Pancreas (tissue), 10 donors: ENCODE measurements at places on chromosomes 5 and 9. TPM values are rescaled to one million over a fixed set of nuclear protein-coding genes. Genes with fewer than 3 reads are reported as not detected.

ADRB2 gene
- 0.64 TPM for total RNA-seq

PRLR gene
- 16.6 TPM for total RNA-seq

ORM2 gene
- not detected for total RNA-seq

NFX1 gene
- 19.2 TPM for total RNA-seq

MYOZ3 gene
- total RNA-seq, result 0.50 TPM

LOX gene
- total RNA-seq, result 14.8 TPM

- no peak overlapping the region for H3K4me3 ChIP-seq
- peaks cover 13% of the 10 kb centered on the region for H3K4me1 ChIP-seq
- no peaks in the 10 kb centered on the region for H3K27me3 ChIP-seq
- H3K36me3 ChIP-seq, result no peaks in the 10 kb centered on the region
- DNase-seq, result no peak
These were observed 45.9 kb downstream of the SEMA6A start for GRCh38 chr5:116528519-116529234.

GRCh38 chr9:93500571-93501298, 47.4 kb upstream of the FAM120AOS start:
- H3K4me1 ChIP-seq, result no peaks in the 10 kb centered on the region
- H3K4me3 ChIP-seq, result no peak overlapping the region
- no peak for DNase-seq
- H3K27ac ChIP-seq, result peak overlapping the region; percentile 35
- H3K27me3 ChIP-seq, result no peaks in the 10 kb centered on the region

GRCh38 chr9:110807956-110808598, 139.5 kb downstream of the MUSK start:
- no peak overlapping the region for H3K4me3 ChIP-seq
- H3K27me3 ChIP-seq, result no peaks in the 10 kb centered on the region
- H3K36me3 ChIP-seq, result no peaks in the 10 kb centered on the region
- no peaks in the 10 kb centered on the region for H3K4me1 ChIP-seq

DNA sequence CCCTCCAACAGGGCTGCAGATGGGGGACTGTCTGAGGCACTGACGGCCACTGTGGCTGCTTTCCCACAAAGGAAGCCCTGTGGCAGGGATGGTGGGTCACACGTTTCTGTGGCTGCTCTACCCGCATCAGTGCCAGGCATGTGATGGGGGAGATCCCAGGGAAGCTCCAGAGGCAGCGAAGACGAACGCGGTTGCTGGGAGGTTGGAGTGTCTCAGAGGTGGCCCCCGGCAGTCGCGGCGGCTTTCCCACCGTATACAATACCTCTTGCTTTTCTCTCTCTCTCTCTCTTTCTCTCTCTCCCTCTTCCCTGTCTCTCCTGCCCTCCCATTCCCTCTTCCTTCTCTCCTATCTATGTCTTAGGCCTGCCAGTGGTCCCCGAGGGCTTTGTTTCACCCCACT, 56.7 kb downstream of the CYFIP2 start:
- H3K27ac ChIP-seq, result no peak overlapping the region
- no peaks in the 10 kb centered on the region for H3K4me1 ChIP-seq
- no peaks in the 10 kb centered on the region for H3K36me3 ChIP-seq
- no peaks in the 10 kb centered on the region for H3K27me3 ChIP-seq
- no peak overlapping the region for H3K4me3 ChIP-seq
